ENCODE measurements at places on chromosomes 7 and 10.

DNA sequence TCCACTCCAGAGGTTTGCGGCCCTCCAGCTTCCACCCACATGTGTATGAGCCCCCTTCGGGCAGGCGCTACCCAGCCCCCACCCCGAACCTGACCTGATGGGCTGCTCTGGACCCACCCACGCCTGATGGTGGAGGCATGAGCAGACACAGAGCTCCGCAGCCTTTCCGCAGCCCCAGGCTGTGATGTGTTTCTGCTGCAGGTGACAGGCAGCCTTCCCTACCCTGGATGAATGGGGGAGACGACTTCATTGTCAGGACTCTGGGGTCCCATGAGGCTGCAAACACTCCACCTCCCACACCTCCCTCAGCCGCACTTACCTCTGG lies 61.2 kb downstream of the OAT start:
- DNase-seq, result no peak

- no peak for DNase-seq
Measured at GRCh38 chr7:96327429-96327828, 5.5 kb upstream of the SLC25A13 start.

GRCh38 chr7:44415510-44415909 lies 74.9 kb downstream of the NUDCD3 start:
- DNase-seq, result no peak

DNA sequence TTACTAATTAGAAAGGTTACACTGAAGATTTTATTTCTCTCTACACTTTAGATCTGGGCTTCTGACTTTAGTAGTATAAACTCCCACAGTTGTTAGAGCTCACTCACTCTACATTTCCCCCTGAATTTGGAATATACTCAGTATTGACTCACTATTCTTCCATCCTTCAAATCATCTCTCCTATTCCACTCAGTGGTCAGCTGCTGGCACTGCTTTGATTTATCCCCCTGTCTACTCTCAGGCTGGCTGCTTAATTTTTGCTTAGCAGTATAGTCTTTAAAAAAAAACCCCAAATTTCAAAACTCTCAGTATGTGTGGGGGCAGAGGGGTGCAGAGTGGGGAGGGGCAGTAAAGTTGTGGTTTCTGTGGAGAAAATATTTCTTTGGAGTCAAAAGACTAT lies 68.9 kb downstream of the CDK6 start:
- peak; percentile 26 for DNase-seq

- no peak for DNase-seq
Measured at GRCh38 chr7:51228386-51228958, 88.1 kb downstream of the COBL start.

DNA sequence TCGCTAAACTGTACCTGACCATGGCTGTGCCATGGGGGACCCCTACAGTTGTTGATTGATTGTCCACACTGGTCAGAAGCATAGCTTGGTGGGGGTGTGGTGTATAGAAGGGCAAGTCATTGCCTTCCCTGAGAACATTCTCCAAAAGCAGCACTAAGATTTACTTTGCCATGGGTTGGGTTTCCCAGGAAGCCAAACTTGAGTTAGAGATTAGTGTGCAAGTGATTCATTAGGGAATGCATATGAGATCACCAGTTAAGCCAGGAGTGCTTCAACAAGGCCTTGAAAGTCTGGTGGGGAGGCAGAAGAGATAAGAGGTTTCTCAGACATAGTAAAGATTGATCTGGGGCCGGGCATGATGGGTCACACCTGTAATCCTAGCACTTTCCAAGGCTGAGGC lies 21.4 kb upstream of the TPST1 start:
- peak; percentile 85 for DNase-seq

- DNase-seq, result peak; percentile 21
Measured at GRCh38 chr10:30877111-30877510, 154.6 kb downstream of the ZNF438 start.

- no peak for DNase-seq
Measured at GRCh38 chr10:96663797-96664196, 56.5 kb downstream of the PIK3AP1 start.

- no peak for DNase-seq
Measured at GRCh38 chr7:150801946-150802771, 1.6 kb downstream of the TMEM176A start.
